Left forelimb (tissue), 1 donor: ENCODE measurements at places on chromosomes 1 and 21.

DNA sequence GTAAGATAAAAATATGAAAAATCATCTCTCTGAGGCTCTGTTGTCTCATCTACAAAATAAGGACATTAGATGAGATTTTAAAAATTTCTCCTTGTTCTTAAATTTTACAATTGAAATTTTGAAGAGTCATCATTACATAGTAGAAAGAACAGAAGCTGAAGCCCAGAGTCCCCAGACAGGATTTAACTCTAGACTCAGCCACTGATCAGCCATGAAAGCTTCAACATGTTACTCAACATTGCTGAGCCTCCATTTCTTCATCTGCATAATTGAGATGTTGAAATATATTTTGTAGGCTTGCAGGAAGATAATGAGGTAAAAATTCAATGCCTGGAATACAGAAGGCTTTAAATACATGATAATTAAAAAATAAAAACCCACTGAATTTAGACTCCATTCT, 633.3 kb downstream of the LMO4 start:
- DNase-seq, result no peak

- no peak for DNase-seq
Observed at GRCh38 chr21:34343838-34344381, 19.9 kb upstream of the KCNE2 start.

DNA sequence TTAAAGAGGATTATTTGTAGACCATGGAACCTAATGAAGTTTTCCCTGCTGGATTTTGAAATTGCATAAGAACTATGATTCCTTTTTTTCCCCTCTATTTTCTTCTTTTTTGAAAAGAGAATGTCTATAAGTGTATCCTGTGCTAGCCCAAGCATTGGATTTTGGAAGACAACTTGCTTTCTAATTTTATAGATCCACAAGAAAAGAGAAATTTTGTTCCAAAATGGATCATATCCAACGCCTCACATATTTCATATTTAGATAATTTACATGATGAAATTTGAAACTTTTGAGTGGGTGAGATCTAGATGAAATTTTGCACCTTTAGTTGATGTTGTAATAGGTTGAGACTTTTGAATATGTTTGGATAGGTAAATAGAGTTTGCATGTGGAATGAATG, 978.7 kb downstream of the MRPL39 start:
- DNase-seq, result no peak

DNA sequence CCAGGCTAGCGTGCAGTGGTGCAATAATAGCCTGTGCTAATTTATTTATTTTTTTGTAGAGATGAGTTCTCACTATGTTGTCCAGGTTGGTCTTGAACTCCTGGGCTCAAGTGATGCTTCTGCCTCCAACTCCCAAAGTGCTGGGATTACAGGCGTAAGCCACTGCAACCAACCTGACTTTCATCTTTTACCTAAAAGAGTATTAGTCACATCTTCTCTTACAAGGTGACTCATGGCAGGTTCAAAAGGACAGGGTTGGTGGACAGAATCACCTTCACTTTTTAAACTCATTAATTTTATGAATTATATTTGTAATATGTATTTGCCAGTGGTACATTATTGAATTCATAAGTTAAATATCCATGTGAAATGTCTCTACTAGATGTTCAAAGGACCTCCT, 18.1 kb downstream of the JAM2 start:
- no peak for DNase-seq

DNA sequence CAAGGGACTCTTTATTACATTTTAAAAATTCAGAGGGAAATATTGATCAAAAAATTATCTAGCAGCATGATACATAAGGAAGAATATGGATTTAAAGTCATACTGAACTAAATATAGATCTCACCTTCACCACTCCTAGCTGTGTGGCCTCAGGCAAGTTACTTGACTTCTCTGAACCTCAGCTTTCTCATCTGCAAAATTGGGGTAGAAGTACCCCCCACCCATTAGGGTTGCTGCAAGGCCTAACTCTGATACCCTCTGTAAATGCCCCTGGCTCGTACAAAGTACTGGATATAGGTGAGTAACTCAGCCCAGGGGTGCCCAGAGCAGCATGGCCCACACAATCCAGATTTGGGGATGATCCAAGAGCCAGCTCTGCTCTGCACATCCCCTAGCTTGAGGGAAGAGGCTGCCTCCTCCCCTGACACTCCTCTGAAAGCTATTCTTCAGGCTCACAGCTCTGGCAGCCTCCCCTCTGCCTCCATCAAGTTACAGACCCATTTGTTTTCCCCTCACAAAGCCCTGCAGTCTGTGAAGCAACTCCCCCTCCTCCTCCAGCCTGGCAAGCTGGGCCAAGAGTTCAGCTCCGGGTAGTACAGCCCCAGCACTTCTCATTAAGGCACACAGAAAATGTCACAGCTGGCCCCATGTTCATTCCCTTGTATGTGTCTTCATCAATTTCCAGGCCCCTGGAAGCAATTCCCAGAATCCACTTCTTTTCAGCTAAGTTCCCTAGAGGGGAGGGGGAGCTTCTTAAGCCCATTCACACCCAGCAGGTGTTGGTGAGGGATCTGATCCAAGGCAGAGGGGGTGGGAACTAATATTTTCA, 143.7 kb downstream of the PLPP3 start:
- no peak for DNase-seq

GRCh38 chr1:153494976-153495535, 34.6 kb upstream of the S100A7 start:
- DNase-seq, result peak; percentile 83

DNA sequence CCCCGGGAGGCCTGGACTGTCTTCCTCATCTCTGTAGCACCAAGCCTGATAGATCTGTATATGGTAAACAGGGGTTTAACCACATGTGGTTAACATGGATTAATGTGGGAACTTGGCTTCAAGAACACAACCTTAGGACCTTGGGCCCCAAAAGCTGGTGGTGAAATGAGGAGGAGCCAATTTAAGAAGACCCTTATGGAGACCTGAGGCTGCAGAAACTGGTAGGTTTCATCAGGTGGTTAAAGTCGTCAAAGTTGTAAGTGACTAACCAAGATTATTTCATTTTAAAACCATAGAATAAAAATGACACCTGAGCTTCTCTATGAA, 14.0 kb downstream of the THEMIS2 start:
- DNase-seq, result no peak

GRCh38 chr21:16108561-16109075, 378.8 kb downstream of the USP25 start:
- no peak for DNase-seq

DNA sequence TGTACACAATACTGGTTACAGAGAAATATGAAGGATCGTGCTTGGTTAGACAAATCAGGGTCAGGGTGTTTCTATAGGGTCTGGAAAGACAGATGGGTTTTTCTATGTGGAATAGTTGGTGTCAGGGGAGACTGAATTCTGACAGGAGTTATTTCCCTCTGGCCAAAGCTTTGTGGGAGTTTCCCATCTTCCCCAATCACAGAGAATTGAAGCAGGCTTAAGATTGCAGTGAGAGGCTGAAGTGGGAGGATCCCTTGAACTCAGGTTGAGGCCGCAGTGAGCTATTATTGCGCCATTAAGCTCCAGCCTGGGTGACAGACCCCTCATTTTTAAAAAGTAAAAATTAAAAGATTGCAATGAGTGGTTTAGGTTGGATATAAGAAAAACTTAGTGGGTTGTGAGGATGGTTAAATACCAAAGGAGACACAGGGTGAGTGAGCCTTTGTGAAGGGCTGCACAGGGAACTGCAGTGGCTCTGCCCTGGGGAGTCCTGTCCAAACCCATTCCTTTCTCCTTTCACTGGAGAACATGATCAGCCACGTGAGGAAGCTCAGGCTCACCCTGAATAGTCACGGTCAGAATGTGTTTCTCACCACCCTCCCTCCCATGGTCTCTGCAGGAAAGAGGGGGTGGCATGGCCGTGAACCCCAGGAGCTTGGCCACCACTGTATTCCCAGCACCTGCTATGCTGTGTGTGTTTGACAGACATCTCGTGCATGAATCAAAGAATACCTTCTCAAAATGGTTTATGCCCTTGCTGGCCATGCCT, 101.2 kb downstream of the INTS7 start:
- no peak for DNase-seq

DNA sequence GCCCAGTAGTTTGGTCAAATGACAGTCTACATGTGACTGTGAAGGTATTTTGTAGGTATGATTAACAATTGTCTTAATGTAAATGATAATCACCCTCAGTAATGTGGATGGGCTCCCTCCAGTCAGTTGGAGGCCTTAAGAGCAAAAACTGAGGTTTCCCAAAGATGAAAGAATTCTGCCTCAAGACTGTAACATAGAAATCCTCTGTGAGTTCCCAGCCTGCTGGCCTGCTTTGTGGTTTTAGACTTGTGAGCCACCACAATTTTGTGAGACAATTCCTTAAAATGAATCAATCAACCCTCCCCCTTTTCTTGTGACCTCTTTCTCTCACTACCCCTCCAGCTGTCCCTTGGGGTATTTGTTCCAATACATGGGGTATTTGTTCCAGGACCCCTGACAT, 226.4 kb upstream of the DPYD start:
- DNase-seq, result no peak

DNA sequence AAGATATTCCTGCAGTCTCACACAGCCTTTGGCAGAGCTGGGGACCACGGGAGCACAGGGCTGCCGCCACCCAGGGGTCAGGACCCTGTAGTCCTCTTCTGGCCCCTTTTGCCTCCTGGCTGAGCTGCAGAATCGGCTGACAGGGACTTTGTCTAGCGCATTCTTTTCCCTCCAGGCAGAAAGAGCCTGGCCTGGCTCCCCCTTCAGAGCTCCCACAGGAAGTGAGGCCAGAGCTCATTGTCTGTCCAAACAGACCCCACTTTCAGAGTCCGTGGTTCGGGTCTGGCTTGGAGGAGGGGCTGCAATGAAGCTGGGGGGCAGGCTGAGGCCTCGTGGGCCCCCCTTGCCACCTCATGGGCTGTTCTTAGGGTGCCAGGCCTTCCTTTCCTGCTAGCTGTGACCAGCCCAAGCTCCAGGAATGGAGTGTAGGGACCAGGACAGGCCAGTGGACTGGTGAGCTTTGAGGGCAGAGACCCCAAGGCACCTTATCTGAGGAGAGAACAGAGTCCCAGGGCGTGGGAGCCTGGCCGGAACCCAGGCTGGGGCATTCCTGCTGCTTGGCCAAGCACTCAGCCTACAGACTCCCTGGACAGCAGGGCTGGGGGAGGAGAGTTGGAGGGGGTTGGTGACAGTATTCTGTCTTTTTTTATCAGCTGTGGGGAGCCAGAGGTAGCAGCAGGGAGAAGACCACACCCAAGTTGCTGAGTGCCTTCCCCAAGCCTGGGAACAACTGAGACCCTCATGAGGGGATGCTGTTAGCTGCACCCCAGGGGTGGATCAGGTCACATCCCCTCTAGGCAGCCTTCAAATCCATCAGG, 4.7 kb downstream of the CELSR2 start:
- no peak for DNase-seq

DNA sequence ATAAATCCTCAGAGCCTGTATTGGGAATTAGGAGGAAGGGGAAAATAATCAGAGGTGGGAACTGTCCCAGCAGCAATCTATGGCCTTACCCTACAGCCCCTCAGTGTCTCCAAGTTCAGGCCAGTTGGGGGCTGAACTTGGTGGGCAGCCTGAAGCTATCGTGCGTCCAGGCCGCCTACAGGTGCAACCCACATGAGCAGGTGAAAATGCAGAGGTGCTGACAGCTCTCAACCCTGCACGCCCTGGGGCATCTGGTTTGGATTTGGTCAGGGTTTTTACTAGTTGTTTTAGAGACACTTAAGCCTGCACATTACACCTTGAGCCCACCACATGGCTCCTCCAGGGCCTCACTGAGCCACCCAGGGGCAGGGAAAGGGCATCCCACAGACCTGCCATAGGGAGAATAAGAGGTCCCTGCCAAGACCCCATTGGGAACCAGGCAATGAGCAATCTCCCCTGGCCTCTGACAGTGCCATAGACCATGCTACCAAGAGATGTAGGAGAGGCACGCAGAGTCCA, 209.5 kb downstream of the FOXD2 start:
- DNase-seq, result no peak

DNA sequence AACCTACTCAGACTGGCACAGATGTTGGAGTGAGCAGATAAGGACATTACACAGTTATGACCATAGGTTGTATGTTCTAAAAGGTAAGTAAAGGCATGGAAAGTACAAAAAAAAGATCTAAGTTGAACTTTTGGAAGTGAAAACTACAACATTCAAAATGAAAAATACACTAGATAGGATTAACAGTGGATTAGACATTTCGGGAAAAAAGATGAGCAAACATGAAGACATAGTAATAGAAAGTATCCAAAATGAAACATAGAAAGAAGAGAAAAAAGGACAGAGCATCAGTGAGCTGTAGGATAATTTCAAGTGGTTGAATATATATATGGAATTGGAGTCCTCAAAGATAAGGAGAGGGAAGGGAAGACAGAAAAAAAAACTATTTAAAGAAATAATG, 34.0 kb upstream of the CR2 start:
- DNase-seq, result no peak

DNA sequence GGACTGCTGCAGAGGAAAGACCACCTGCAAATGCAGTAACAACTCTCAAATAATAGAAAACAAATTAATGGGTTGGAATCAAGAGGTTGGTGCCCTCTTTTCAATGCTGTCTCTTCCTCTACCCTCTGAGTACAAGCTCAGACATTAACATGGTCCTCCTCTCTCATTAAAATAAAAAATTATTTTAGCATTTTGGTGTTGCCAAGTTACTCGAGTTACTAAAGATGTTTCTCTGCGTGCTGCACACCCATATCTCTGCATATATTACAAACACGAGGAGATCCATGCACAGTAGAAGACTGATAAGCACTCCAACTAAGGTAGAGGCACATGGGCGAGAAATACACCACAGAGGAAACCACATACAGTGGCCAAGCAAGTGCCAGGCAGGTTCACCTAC, 21.5 kb downstream of the SIPA1L2 start:
- peak; percentile 3 for DNase-seq

DNA sequence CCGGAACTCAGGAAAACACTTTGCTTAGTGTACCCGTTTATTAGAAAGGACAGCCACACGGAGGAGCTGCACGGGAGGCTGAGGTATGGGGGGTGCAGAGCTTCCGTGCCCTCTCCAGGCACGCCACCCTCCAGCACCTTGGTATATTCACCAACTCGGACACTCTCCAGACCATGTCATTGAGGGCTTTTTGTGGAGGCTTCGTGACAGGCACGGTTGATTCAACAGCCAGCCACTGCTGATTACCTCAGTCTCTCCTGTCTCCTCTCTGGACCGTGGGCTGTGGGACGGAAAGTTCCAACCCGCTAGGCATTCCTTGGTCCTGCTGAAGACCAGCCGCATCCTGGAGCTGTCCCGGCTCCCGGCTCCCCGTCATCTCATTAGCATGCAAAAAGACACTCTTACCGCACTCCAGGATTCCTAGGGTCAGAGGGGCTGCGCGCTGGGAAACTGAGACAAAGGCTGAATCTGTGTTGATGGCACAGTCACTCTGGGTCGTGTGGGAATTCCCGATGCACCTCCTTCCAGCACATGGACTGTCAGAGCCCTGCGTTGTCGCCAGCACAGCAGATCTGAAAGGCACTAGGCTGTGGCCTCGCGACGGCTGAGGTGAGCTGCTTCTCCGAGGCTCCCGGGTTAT, 65.6 kb downstream of the PRKCZ start:
- DNase-seq, result no peak

- DNase-seq, result no peak
Observed at GRCh38 chr1:109391626-109392025, 6.1 kb downstream of the SORT1 start.
